ENCODE measurements at places on chromosomes 5 and 9. TPM values are rescaled to one million over a fixed set of nuclear protein-coding genes. Genes with fewer than 3 reads are reported as not detected.

DNA sequence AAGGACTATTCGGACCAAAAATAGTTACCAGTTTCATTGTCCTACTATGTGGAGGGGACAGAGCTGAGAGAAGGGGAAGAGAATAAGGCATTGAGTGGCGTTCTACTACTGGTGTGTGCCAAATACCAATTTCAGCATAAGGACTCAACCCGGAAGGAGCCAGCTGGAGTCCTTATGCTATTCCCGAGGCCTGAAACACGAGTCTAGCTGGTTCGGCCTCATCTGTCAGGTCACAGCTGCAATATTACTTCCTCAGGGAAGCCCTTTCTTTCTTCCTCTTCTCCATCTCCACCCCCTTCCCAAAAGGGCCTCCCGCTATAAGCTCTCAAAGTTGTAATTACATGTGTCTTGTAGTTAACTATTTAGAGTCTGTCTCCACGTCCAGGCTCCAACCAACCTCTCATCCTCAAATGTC, 20.5 kb upstream of the FER start:
- DNase-seq, result no peak

- DNase-seq, result no peak
Measured at GRCh38 chr5:134500699-134501430, 24.6 kb upstream of the JADE2 start.

DNA sequence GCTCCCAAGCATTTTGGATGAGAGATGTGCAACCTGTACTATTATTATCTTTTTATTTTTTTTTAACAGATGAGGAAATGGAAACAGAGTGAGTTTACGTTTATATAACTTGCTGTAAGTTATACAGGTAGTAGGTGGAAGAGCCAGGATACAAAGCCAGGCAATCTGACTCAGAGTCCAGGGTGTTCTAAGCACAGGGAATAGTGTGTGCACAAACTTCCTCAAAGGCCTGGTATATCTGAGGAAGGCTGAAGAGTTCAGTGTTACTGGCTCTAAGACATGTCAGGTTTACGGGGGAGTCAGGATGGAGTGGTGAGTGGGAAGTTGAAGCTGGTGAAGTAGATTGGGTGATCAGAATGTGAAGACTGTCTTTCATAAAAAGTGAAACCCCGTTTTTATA, 353.6 kb downstream of the KDM4C start:
- no peak for DNase-seq

DNA sequence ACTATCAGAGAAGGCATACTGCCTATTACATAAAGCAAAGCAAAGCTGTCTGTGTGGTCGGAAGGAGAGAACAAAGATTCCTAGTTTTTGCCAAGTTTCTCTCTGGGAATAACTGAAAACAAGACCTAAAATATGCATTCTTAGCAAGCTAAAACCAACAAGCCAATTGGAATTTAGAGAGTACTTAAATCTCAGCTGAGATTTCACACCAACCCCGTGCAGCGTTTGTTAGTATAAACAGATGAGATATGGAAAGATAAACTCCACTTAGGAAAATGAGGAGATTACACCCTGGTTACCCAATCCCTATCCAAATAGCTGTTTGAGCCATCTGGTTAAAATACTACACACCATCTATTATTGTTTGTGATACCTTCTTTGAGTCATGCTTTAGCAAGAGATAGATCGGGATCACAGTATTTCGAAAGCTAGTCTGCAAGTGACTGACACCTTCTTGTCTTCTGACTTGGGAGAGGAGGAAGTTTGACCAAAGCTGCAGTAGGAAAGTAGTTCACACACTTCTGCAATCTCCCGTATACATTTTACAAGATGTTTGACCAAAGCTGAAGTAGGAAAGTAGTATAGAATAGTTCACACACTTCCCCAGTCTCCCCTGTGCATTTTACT, 18.2 kb downstream of the FAF2 start:
- no peak for DNase-seq

- DNase-seq, result no peak
Measured at GRCh38 chr9:114953959-114954358, 23.6 kb upstream of the TNFSF8 start.

DNA sequence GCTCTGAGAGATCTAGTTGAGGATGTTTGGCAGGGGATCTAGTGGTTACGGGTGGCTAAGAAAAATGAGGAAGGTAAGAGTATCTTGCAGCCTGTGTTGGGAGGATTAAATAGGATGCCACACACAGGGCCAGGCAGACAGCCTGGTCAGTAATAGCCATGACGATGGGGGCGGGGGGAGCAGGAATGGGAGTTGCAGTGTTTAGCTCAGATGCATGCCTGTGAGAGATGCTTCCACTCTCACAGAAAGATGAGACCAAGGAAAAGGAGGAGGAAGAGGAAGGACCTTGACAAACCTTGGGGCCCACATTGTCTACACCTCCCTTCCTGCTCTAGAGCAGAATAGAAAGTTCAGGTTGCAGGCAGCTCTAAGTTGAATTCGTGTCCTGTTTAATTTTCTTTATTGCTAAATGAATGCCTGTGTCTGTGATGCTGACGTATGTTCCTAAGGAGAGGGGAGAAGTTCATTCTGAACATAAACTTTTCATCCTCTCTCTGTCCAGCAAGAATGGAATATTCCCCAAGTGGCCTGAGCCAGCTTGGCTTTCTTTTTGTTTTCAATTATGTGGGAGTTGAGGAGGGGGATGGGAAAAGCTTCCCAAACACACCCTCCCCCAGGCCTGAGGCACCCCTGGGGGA, 28.7 kb downstream of the TGFBI start:
- no peak for DNase-seq

DNA sequence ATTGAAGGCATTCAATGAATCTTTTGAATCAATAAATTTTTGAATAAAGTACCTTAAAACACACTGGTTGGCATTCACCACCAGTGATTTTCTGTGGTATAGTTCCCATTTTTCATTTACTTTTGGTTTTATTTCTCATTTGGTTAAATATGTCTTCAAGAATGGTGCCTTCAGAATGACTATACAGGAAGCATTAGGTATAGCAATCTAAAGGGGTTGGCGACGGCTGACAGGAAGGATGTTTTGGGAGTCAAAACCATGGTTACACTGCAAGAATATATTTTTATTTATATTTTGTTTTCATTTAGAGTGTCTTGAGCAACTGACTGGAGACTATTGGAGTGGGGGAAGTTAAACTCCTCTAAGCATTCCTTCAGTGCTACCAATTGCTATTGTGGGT, 235.7 kb downstream of the HTR1A start:
- DNase-seq, result no peak

GRCh38 chr9:129333617-129334104, 155.6 kb upstream of the IER5L start:
- DNase-seq, result no peak

DNA sequence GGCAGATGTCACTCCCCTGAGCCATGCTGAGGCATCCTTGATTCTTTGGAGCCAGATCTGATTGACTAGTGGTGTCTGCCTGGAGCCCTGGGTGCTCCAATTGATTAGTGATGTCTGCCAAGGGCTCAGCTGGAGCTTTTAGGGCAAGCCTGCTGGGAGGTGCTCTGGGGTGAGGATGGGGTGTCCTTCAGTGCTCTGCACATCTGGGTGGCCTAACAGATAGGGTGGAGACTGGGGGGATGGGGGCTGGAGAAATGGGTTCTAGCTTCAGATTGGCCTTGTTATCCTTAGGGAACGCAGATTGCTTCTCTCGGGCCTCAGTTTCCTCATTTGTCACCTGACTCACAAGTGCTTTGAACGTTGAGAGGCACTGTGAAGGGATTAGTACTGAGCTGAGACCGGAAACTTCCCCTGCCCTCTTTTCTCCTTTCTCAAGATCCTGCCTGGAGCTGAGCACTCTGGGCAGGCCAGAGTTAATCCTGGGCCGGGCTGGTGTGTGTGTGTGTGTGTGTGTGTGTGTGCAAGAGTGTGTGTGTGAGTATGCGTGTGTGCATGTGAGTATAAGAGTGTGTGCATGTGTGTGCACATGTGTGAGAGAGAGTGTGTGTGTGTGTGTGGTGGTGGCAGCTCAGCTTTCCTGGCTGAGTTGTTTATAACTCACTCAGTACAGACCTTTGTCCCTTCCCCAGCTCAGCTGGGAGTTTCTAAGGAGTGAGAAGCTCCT, 5.6 kb upstream of the IER5L start:
- no peak for DNase-seq

- DNase-seq, result no peak
Measured at GRCh38 chr9:7324152-7324598, 475.4 kb downstream of the DMAC1 start.

DNA sequence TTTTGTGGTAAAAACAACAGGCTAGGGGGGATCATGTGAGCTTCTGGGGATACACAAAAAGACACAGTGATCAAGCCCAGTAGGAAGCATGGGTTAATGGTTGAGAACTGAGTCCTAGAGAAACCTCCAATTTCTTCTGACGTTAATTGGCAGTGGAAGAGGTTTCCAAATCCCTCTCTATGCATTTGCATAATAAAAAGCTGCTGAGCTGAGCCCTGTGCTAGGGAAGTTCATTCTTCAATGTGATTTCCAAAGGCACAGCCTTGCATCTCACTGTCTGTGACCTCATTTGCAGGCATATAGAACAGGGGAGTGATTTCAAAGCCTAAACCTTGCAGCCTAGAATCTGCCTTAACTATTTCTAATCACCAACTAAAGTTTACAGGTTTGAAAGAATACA, 812 bp downstream of the DNAH5 start:
- DNase-seq, result no peak

DNA sequence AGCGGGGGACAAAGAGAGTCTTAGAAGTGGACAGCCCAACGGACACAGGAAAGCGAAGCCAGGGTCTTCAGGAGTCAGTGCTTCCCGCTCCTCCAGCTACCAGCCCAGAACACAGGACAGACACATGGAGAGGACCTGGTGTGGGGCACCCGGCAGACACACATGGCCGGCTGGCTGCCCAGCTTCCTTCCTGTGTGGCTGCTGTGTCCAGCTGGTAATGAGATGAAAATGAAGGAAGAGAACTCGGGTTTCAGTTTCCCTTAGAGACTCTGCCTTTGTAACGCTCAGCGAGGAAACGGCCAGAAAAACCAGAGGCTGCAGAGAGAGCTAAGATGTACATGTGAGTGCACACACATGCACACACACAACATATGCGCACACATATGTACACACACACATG, 87.5 kb downstream of the SECISBP2 start:
- DNase-seq, result no peak

- no peak for DNase-seq
Measured at GRCh38 chr5:157108976-157109375, at the start of gene HAVCR2. Gene HAVCR2 (minus strand): TSS chr5:157109044. CDS start chr5:157108983, 61 bp downstream.

DNA sequence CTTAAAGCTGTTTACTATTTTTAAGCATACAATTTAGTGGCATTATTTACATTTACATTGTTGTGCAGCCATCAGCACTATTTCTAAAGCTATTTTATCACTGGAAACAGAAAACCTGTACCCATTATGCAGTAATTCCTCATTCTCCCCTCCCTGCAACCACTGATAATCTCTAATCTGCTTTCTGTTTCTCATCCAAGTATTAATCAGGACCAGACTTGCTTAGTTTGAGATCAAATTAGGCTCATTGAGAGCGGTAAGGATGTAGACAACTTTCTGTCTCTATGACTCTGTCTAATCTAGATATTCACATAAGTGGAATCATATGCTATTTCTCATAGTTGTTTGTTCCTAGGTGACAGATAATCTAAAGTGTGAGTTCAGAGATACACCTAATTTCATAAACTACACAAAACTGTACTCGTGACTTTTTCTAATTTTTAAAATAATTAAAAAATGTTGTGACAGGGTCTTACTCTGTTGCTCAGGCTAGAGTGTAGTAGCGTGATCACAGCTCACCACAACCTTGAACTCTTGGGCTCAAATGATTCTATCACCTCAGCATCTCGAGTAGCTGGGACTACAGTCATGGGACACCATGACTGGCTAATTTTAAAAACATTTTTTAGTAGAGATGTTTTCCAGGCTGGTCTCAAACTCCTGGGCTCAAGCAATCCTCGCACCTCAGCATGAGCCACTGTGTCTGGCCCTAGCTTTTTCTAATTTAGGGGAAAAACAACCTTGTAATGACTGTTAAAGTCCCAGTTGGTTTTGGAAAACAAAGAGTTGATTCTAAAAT, 37.6 kb downstream of the BDP1 start:
- no peak for DNase-seq

DNA sequence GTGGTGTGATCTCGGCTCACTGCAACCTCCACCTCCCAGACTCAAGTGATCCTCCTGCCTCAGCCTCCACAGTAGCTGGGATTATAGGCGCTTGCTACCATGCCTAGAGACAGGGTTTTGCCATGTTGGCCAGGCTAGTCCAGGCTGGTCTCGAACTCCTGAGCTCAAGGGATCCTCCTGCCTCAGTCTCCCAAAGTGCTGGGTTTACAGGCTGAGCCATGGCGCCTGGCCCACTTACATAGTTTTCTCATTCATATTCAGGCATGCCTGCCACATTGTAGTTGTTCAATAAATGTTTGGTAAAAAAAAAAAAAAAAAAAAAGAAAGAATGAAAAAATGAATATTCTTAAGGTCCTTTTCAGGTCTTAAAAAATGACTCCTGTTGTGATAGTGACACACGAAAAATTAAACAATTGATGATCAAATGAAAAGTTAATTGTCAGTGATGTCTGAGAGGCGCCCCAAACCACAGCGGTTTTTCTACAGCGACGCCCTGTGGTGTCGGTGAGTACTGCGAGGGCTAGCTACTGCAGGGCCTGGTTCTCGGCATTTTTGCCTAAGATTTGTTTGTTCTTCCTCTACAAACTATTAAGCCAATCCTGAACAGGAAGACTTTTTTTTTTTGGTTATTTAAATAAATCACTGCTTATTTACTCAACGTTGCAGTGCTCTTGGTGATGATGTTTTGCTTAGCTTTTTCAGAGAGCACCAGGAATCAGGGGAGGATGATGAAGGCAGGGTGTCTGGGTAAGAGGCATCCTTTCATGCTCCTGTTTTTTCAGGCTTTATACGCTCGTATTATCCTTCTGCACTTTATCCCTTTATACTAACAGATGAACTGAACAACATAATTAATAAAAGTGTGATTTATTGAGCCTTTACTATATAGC, 67.0 kb upstream of the DPYSL3 start:
- DNase-seq, result peak; percentile 50

- no peak for DNase-seq
Measured at GRCh38 chr5:171450423-171451331, 31.2 kb downstream of the FGF18 start.

GRCh38 chr9:4563105-4563504, 72.8 kb downstream of the SLC1A1 start:
- no peak for DNase-seq

DNA sequence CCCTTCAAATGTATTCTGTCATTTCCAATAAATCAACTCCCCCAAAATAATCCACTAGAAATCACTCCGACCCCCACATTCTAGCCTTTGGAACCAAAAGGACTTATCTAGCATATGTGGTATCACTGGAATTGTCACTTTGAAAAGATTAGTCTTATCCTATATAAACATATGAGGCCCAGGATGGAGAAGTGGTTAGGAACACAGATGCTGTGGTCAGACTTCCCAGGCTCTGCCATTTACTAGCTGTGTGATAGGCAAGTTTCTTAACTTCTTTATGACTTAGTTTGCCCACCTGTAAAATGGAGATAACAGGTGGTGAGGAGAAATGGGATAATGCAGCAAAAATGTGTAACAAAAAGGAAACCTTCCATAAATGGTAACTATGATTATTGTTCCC, 62.0 kb upstream of the GLRX start:
- no peak for DNase-seq

Gene STC2
- 20.2 TPM for total RNA-seq

Gene SCAMP1
- total RNA-seq, result 43.5 TPM

Gene CDH10
- total RNA-seq, result 11.0 TPM

Gene ADAMTSL2
- total RNA-seq, result 0.14 TPM

Gene LTC4S
- total RNA-seq, result 5.5 TPM

Gene SLC6A3
- total RNA-seq, result not detected

Gene SLC6A7
- total RNA-seq, result not detected

Gene TIMD4
- total RNA-seq, result not detected

Gene DDX4
- total RNA-seq, result not detected

Gene NUTM2G
- not detected for total RNA-seq

Gene LIFR
- 33.4 TPM for total RNA-seq

Measured in progenitor cell of endocrine pancreas (in vitro differentiated cells).